Activated T-helper 2 cell treated with anti-CD3 and anti-CD28 coated beads, Interferon-gamma antibody, Interleukin-2, Interleukin-4, amounts not matched to agents 10 μg/mL and 5 μg/mL and 100 μg/mL, durations not matched to agents 14 hours and 24 hours and 36 hours (primary cell): ENCODE measurements at places on chromosomes 5 and 9.
A peak's percentile ranks its signal among the peaks of the same experiment; 100 is the strongest.

- H3K36me3 ChIP-seq, result no peaks in the 10 kb centered on the region
- no peak overlapping the region for H3K4me3 ChIP-seq
- peaks cover 1% of the 10 kb centered on the region for H3K4me1 ChIP-seq
- peaks cover 17% of the 10 kb centered on the region for H3K27me3 ChIP-seq
- no peak for DNase-seq
Observed at GRCh38 chr5:167574464-167574863, 717.0 kb upstream of the WWC1 start.

DNA sequence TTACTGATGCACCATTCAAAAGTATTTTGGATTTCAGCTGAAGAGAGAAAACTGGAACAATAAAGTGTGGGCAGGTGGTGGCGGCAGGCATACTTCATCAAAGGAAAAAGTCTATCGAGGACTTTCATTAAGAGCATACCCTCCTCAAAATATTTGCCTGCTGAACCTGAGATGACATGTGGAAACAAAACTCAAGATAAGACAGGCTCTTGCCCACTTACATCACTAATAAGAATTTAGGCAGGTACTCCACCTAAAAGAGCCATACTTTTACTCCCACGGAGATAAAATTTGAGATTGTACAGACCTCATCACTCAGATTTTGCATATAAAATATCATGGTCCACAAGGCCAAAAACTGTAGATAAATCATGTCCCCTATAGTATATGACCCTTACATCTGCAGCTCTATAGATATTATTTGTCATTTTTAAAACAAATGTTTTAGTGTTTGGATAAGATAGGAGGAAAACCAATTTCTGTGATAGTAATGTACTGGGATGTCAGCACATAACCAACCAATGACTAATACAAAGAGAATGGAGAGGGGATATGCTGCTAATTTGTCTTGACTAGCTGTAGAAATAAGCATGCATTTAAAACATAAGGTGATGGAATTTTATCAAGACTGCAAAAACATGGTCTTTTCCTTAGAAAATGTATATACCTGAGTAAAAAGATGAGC, 730.6 kb upstream of the ZNF608 start:
- no peak for DNase-seq
- H3K4me3 ChIP-seq, result no peak overlapping the region
- H3K4me1 ChIP-seq, result no peaks in the 10 kb centered on the region
- no peak overlapping the region for H3K27ac ChIP-seq

GRCh38 chr5:61055434-61056006, 106.7 kb downstream of the SMIM15 start:
- no peaks in the 10 kb centered on the region for H3K27me3 ChIP-seq
- no peak overlapping the region for H3K27ac ChIP-seq
- DNase-seq, result no peak
- H3K4me3 ChIP-seq, result no peak overlapping the region

DNA sequence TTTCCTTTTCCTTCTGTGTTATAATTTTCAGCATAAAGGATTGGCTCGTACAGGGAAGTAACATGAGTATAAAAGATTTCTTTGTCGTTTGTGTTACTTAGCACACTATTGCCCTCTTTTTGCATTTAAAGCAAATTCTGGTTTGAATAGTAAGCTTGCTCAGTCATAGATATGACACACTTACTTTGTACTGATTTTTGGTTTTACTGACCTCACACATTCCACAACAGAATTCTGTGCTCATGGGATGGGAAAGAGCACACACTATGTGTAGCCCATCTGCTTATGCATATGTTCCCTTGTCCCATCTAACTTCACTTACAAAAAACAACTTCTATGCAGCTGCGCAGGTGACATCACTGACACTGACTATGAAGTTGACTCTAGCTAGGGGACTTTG, 111.9 kb upstream of the MTAP start:
- H3K27ac ChIP-seq, result no peak overlapping the region
- peaks cover 8% of the 10 kb centered on the region for H3K4me1 ChIP-seq
- no peaks in the 10 kb centered on the region for H3K36me3 ChIP-seq
- peaks cover 14% of the 10 kb centered on the region for H3K27me3 ChIP-seq

DNA sequence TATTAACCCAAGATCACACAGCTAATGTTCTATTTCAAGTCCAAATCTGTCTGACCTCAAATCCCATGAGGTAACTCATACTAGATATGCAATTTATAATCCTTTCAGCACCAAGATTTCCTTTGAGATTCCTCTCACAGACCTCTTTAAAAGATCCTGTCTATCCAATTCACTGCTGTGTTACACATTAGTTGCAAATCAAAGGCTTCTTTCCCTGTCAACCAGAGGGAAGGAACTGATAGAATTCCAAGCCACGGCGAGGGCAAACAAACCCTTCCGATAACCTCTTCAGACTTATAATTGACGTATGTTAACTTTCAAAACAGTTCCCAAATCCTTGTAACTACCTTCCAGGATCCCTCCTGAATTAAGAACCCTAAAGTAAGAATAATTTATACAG, 168.9 kb downstream of the DRD1 start:
- H3K36me3 ChIP-seq, result no peaks in the 10 kb centered on the region
- H3K4me1 ChIP-seq, result no peaks in the 10 kb centered on the region
- DNase-seq, result no peak
- H3K27ac ChIP-seq, result no peak overlapping the region

GRCh38 chr5:160537940-160538339, 116.3 kb downstream of the PTTG1 start:
- H3K4me1 ChIP-seq, result peaks cover 21% of the 10 kb centered on the region
- H3K4me3 ChIP-seq, result no peak overlapping the region
- H3K36me3 ChIP-seq, result peaks cover 2% of the 10 kb centered on the region
- H3K27me3 ChIP-seq, result no peaks in the 10 kb centered on the region

GRCh38 chr9:71944754-71945375, 33.4 kb downstream of the C9orf85 start:
- no peak overlapping the region for H3K4me3 ChIP-seq
- H3K4me1 ChIP-seq, result peaks cover 6% of the 10 kb centered on the region
- H3K36me3 ChIP-seq, result peaks cover 15% of the 10 kb centered on the region
- no peak for DNase-seq

DNA sequence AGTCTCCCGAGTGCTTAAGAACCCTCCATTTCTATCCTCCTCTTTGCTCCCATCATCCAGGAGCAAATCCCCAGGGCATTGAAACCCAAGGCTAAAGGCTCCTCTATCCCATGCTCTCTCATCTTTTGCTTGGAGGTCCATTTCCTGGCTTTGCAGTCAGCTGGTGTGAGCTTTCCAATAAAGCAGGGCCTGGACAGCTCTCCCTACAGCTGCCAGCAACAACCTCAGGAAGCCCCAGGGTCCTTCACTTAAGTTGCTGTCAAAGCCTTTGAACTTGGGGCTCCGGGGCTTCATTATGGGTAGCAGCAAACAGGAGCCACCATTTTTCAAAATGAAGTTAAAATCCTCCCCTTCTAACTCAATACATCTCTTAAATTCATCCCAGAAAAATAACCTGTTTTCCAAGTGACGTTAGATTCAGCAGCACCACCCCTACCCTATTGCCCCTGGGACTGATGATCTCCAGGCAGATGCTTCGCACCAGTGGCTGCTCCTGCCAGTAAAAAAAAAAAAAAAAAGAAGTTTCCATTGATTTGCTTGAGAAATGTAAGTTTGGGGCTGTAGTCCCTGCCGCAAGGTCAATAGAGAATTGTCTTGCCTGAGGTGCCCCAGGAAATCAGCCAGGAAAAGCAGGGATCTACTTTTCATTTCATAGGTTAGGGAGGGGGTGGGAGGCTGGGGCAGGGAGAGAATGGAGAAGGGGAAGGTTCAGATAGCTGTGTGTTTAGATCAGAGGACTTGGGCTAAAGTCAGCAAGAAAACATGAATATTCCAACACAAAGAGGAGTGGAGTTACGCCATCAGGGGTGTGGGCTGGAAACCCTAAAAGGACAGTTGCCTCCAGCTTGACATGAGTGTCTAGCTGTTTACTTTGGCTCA, 83.8 kb upstream of the IL6ST start:
- H3K4me1 ChIP-seq, result peaks cover 28% of the 10 kb centered on the region
- DNase-seq, result no peak
- no peak overlapping the region for H3K27ac ChIP-seq

- H3K36me3 ChIP-seq, result peaks cover 21% of the 10 kb centered on the region
- no peak overlapping the region for H3K27ac ChIP-seq
- no peak for DNase-seq
- peaks cover 6% of the 10 kb centered on the region for H3K27me3 ChIP-seq
Observed at GRCh38 chr9:708182-708550, 133.3 kb upstream of the DMRT1 start.

- peaks cover 8% of the 10 kb centered on the region for H3K27me3 ChIP-seq
- peaks cover 4% of the 10 kb centered on the region for H3K4me1 ChIP-seq
- H3K36me3 ChIP-seq, result no peaks in the 10 kb centered on the region
- DNase-seq, result no peak
- no peak overlapping the region for H3K27ac ChIP-seq
Observed at GRCh38 chr5:170629566-170630175, 125.9 kb downstream of the KCNIP1 start.

DNA sequence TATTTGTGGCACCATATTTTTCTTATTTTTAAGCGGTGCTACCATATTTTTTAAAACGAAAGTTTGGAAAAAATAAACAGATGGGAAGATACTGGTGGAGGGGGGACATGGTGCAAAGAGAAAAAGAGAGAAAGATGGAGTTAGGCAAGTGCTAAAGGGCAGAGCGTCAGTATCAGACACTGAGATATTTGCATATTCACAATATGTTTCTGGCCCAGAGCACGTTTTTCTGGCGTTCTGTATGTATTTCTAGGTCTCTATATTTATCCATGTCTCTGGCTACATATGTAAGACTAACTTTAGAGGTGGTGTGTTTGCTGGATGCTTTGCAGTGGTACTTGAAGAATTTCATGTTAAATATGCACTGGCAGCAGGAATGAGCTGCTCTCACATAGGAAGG, 414.0 kb downstream of the TLE4 start:
- no peaks in the 10 kb centered on the region for H3K4me1 ChIP-seq
- no peak for DNase-seq
- H3K4me3 ChIP-seq, result no peak overlapping the region
- H3K27ac ChIP-seq, result no peak overlapping the region
- H3K27me3 ChIP-seq, result no peaks in the 10 kb centered on the region
- no peaks in the 10 kb centered on the region for H3K36me3 ChIP-seq

DNA sequence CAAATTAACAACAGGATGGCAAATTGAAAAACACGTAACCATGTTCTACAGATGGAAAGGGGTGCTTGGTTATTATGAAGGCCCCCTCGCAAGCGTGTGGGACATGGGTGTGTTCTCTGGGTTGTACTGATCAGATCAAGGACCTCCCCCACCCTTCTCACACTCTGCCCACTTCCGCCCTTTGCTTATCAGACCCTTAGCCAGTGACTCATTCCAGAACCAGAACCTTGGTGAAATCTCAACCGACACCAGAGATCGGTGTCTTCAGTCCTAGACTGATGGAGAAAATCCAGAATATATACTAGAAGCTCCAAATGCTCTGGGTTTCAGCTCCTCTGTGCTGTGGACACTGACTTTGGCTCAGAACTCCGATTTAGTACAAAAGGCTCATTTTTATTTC, 64.9 kb downstream of the PTTG1 start:
- peaks cover 55% of the 10 kb centered on the region for H3K4me1 ChIP-seq
- no peak overlapping the region for H3K4me3 ChIP-seq
- DNase-seq, result no peak
- H3K36me3 ChIP-seq, result peaks cover 82% of the 10 kb centered on the region
- peak overlapping the region; percentile 17 for H3K27ac ChIP-seq
- no peaks in the 10 kb centered on the region for H3K27me3 ChIP-seq

GRCh38 chr5:140346348-140347221, at the start of gene HBEGF:
Gene HBEGF (minus strand): TSS chr5:140346603. CDS start chr5:140346328, 275 bp downstream.
- peaks cover 11% of the 10 kb centered on the region for H3K27me3 ChIP-seq
- peak within 1 kb of the TSS; percentile 87 for H3K4me3 ChIP-seq
- peak; percentile 36 for DNase-seq
- peaks cover 39% of the 10 kb centered on the region for H3K4me1 ChIP-seq

DNA sequence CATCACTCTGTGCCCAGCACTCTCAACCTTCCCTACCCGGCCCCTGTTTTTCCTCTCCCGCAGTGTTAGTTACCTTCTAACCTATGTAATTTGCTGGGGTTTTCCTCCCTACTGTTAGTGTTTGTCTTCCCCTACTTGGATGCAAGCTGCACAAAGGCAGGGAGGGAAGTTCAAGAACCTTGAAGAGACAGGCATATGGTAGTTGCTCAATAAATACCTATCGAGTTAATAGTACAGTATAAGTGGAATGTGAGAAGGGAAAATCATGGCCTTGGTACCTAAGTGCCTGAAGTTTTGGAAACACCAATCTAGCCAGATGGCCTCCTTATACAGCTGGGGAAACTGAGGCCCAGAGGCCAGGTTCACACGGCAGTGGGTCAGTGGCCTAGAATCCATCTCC, 24.2 kb downstream of the PDGFRB start:
- no peak overlapping the region for H3K4me3 ChIP-seq
- no peaks in the 10 kb centered on the region for H3K36me3 ChIP-seq
- DNase-seq, result no peak
- H3K4me1 ChIP-seq, result no peaks in the 10 kb centered on the region

GRCh38 chr5:40688996-40689395, 9.3 kb downstream of the PTGER4 start:
- peaks cover 88% of the 10 kb centered on the region for H3K36me3 ChIP-seq
- peak overlapping the region; percentile 73 for H3K27ac ChIP-seq
- H3K4me1 ChIP-seq, result peaks cover 65% of the 10 kb centered on the region
- H3K4me3 ChIP-seq, result peak overlapping the region; percentile 76

DNA sequence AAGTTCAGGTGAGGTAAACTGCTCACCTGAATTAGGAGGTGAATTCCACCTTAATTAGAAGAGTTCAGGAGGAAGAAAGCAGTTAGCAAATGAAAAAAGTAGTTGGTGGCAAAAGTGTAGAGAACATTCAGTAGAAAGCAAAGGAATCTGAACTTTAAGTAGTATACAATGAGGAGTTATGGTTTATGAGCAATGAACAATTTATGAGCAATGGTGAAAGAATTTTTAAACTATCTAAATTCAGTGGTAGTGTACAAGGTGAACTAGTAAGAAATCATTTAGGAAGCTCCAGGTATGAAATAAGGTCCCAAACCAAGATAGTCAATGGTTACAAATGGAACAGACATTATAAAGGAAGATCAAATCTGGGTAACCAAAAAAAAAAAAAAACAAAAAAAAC, 3.1 kb downstream of the CETN3 start:
- no peaks in the 10 kb centered on the region for H3K27me3 ChIP-seq
- peaks cover 16% of the 10 kb centered on the region for H3K4me1 ChIP-seq
- H3K4me3 ChIP-seq, result no peak overlapping the region
- no peak overlapping the region for H3K27ac ChIP-seq

DNA sequence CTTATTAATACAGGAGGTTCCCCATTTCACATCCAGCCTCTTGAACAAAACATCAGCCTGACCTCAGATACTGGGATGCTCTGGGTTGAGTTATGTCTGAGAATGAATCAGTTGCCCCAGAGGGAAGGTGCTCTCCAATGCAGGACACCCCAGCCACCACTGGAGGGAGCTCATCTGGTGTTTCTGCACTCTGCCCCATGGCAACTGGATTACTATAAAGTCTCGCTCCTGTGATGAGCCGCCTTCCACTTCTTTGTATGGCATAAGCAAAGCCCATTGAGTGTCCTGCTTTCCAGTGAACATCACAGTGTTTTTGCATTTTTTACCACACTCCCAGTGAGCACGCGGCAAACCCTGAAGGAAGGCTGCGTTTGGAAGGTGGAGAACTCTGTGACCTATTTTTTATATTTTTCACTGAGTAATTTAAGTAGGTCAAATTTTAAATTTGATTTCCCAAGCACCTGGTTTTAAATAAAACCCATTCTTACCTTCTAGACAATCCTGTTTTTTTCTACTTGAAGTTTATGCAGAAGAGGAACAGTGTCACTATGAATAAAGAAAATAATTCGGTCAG, 176.9 kb upstream of the WWC1 start:
- DNase-seq, result peak; percentile 12
- H3K27me3 ChIP-seq, result peaks cover 9% of the 10 kb centered on the region
- peaks cover 3% of the 10 kb centered on the region for H3K4me1 ChIP-seq
- H3K36me3 ChIP-seq, result no peaks in the 10 kb centered on the region

- DNase-seq, result no peak
- H3K27ac ChIP-seq, result no peak overlapping the region
- H3K36me3 ChIP-seq, result peaks cover 38% of the 10 kb centered on the region
- no peaks in the 10 kb centered on the region for H3K4me1 ChIP-seq
Observed at GRCh38 chr9:14652729-14653377, 40.4 kb downstream of the ZDHHC21 start.
